Cerebellar nuclear complex (tissue), 1 donor: ENCODE measurements at places on chromosomes 1 and 21.

DNA sequence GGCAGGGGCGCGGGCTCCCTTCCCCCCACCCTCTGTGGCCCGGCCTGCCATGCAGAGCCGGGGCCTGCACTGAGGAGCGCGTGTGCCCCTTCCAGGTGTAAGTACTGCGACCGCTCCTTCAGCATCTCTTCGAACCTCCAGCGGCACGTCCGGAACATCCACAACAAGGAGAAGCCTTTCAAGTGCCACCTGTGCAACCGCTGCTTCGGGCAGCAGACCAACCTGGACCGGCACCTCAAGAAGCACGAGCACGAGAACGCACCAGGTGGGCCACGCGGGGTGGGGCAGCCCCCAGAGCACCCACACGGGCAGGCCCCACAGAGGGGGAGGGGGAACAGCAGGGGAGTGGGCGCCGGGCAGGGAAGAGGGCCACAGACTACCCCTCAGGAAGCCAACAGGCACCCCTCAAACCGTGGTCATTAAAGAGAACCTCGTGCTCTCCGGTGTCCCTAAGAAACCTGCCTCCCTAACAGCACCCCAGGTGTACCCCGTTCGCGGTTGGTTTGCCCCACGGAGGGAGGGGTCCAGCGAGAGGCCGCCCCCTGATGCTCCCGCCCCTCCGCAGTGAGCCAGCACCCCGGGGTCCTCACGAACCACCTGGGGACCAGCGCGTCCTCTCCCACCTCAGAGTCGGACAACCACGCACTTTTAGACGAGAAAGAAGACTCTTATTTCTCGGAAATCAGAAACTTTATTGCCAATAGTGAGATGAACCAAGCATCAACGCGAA is 28.8 kb upstream of the ARHGEF16 start:
- no peak for DNase-seq

DNA sequence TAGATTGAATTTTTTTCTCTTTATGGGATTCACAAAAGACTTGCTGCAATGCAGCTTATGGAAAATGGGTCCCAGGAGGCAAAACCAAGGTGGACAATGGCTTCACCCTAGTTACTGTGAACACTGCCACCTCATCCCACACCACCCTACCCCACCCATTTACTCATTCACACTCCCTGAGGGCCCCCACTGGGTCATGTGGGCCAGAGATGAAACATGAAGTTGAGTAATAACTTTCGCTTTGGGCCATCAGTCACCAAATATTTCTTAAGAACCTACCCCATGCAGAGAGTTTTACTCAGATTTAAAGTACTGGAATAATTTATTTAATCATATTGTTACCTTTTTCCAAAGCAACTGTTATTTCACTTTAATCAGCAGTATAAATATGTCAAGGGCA is 191.8 kb downstream of the TPR start:
- no peak for DNase-seq

GRCh38 chr1:57443004-57443403 is 19.1 kb upstream of the DAB1 start:
- DNase-seq = no peak

DNA sequence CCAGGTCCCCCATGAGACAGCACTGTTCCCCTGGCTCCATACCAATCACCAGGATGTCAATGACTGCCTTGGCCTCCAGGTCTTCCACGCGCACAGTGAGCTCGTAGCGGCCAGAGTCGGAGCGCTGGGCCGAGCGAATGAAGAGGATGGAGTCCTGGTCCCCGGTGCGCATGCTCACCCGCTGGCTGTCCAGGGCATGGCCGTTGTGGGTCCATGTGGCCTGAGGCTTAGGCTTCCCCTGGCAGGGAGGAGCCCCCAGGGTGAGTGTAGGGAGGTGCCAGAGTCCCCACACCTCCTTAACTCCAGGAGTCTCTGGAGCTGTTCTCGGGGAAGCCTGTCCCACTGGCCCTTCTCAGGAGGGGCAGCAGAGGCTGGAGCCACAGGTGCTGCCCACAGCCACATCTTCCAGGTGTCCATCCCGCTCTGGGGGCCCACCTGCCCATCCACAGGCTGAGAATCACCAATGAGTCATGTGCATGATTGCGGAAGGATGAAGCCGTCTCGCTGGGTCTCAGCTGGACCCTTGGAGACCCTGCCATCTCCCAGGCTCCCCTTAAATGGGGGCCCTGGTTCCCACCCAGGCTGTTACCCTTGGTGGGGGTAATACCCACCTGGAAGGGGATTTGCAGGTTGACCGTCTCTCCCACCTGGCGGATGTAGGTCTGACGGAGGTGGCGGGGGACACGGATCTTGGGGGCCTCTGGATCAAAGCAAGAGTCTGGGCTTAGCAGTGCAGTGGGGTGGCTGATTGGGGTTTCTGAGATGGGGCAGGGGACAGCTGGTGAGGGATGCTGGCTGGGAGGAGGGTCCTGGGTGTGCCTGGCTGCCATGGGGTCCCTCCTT is 4.1 kb downstream of the MYBPH start:
- no peak for DNase-seq

DNA sequence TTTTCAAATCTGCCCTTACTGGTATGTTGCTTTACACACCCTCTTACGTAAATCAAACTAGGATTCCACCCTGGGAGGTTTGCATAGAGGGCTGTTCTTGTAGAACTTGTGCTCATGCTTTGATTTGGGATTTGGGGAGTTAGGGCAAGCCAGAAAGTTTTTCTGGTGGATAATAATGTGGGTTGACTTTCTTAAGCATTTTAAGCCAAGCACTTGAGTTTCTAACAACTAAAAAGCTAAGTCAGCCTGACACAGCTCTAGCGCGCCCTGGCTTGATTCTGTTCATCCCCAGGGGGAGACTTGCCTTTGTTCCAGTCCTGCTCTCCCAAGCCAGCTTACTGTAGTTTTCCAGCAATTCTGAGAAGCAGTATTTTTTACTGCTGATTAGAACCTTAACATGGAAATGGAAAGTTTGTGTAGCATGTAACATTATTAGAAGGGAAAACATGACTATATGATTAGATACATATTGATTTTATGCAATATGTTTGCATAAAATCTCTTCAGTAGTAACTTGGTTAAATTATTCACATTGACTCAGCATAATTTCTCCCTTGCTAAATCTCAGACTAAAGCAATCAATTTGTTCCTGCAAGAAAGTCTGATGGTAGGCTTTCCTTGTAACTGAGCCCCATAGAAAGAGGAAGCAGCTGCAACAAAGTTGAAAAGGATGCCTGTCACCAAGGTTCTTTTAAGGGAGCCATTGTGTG is 11.0 kb upstream of the PGD start:
- DNase-seq = no peak

GRCh38 chr1:29924017-29924431 is 687.7 kb downstream of the PTPRU start:
- no peak for DNase-seq

DNA sequence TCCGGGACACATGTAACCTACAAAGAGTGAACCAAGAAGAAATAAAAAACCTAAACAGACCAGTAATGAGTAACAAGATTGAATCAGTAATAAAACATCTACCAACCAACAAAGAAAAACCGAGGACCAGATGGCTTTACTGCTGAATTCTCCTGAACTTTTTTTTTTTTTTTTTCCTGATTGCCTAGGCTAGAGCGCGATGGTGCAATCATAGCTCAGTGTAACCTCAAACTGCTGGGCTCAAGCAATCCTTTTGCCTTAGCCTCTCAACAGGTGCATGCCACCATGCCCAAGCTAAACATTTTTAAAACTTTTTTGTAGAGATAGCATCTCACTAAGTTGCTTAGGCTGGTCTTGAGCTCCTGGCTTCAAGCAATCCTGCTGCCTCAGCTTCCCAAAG is 11.2 kb upstream of the FGGY start:
- no peak for DNase-seq

GRCh38 chr1:17950728-17951127 is 156.9 kb upstream of the IGSF21 start:
- no peak for DNase-seq
